Testis (tissue), 5 donors: ENCODE measurements at places on chromosomes 2 and 18. TPM values are rescaled to one million over a fixed set of nuclear protein-coding genes. Genes with fewer than 3 reads are reported as not detected.

GRCh38 chr2:3730646-3731045, 27.3 kb downstream of the DCDC2C start:
- no peak for DNase-seq

GRCh38 chr2:30205456-30205855, 25.9 kb upstream of the LBH start:
- DNase-seq = no peak

Gene SOX11
- total RNA-seq = 0.06 TPM

Gene CDH2
- 128 TPM for total RNA-seq

GRCh38 chr18:26192233-26192632, 34.0 kb upstream of the TAF4B start:
- DNase-seq = no peak

- DNase-seq = no peak
These were observed 45.7 kb downstream of the ITGB1BP1 start for GRCh38 chr2:9377461-9378097.

GRCh38 chr2:150260636-150261035, 226.8 kb downstream of the RND3 start:
- no peak for DNase-seq

GRCh38 chr2:70772486-70773155, 4.6 kb upstream of the ADD2 start:
- no peak for DNase-seq

- no peak for DNase-seq
These were observed 15.0 kb downstream of the TPGS2 start for GRCh38 chr18:36813824-36814223.

Gene ASB18
- total RNA-seq = 0.43 TPM

Gene ST6GAL2
- 95.6 TPM for total RNA-seq

GRCh38 chr18:79327199-79327721, 68.5 kb upstream of the NFATC1 start:
- no peak for DNase-seq

GRCh38 chr2:218371983-218372350, 10.1 kb upstream of the SLC11A1 start:
- DNase-seq = no peak

DNA sequence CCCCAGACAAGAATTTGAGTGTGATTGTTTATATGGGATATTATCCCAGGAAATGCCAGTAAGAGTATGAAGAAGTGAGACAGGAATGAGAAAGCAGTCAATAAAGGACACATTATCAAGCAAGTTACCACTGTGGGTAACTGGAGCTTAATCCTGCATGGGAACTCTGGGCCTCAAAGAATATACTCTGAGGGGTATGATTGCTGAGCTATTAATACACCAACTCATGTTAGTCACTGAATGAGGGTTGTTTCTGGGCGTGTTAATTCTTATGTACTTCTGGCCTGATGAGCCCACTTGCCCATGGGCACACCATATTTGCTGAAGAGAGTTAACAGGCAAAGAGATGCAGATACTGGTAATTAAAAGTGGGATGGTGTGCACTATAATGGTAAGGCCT, 26.6 kb upstream of the PAIP2B start:
- DNase-seq = no peak

Gene LYPD1
- total RNA-seq = 0.50 TPM

GRCh38 chr18:37247497-37248161, 318.0 kb downstream of the CELF4 start:
- DNase-seq = no peak
